T1000 (cell line): ENCODE measurements at places on chromosomes 3 and 15.

DNA sequence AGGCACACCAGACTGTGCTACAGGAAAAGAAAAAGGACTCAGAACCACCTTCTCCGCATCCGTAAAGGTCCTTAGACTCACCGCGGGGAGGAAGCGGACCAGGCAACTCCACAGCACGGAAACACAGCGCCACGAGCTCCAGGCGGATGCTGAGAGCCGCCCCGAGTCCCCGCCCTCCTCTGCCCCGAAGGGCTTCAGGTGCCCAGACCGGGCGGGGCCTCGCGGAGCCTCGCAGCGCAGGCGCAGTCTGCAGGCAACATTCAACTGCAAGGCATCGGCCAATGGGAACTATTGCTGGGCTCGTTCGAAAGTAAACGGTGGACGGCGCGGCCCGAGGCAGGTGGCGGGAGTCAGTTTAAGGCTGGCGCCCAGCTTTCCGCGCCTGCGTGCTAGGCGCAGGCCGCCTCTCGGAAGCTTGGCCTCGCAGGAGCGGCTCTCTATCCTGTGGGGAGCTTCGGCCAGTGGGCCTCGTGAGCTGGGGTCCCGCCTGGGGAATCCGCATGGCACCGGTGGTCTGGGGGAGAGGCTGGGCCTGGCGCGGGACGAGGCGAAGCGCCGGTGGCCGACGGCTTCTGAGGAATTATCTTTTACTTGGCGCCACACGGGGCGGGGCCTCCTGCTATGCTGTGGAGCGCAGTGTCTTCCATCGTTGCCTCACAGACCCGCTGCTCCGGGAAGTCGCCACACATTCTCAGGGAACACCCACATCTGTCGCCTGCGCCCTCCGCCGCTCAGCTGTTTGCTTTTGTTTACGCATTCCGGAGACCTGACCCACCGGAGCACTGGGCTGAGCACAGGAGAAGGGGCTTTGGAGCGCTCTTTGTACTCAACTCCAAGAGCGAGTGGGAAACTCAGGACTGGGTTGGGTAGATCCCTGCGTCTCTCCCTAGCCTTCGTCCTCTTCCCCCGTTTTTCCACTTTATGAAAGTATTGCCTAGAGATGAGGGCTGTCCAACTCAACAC, at the start of gene TRIM59:
Gene TRIM59 (minus strand): TSS at position 151 of the 963 bp plus-strand sequence. CDS start 10,603 bp downstream, outside the sequence.
- peak; percentile 92 for DNase-seq

DNA sequence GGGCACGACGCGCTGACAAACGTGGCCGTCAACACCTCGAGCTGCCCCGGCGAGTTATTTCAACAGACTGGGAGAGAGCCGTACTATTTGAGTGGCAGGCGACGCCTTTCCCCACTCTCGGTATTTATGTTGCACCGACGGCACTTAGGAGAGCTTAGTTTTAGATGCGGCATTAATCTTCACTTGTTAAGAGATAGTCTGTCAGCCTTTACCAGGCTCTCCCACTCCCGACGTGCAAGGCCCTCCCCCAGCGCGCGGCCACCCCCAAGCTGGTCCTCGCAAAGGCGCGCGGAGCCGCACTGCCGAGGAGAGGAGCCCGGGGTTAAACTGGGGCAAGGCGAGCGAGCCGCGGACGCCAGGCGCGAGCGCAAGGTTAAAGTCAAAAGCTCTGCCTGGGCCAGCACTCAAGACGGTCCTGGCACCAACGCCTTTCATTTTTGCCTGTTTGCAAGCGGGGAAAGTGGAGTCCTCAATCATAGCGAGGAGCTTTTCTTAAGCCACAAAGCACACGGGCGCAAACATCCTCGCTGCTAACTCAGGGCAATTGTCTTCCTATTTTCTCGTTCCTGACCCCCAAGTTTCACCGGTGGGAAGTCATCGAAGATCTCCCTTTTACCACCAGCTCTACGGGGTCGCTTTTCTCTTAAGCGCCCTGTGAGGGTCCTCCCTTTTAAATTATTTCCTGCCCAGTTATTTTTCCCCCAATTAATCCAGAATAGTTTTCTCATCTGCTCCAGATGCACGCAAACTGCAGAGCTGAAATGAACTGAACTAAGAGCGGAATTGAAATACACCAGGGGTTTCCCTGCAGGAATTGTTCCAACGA, 86.6 kb downstream of the NR2F2 start:
- DNase-seq, result no peak

- DNase-seq, result no peak
Measured at GRCh38 chr15:68598171-68599152, 19.7 kb downstream of the CORO2B start.

- peak; percentile 29 for DNase-seq
Measured at GRCh38 chr15:40290918-40291574, 8.2 kb upstream of the ANKRD63 start.

GRCh38 chr3:144455841-144456440, 484.3 kb downstream of the DIPK2A start:
- DNase-seq, result no peak

GRCh38 chr3:81277853-81278252, 483.6 kb downstream of the GBE1 start:
- DNase-seq, result no peak

GRCh38 chr15:101406036-101406435, 83.5 kb downstream of the PCSK6 start:
- no peak for DNase-seq

DNA sequence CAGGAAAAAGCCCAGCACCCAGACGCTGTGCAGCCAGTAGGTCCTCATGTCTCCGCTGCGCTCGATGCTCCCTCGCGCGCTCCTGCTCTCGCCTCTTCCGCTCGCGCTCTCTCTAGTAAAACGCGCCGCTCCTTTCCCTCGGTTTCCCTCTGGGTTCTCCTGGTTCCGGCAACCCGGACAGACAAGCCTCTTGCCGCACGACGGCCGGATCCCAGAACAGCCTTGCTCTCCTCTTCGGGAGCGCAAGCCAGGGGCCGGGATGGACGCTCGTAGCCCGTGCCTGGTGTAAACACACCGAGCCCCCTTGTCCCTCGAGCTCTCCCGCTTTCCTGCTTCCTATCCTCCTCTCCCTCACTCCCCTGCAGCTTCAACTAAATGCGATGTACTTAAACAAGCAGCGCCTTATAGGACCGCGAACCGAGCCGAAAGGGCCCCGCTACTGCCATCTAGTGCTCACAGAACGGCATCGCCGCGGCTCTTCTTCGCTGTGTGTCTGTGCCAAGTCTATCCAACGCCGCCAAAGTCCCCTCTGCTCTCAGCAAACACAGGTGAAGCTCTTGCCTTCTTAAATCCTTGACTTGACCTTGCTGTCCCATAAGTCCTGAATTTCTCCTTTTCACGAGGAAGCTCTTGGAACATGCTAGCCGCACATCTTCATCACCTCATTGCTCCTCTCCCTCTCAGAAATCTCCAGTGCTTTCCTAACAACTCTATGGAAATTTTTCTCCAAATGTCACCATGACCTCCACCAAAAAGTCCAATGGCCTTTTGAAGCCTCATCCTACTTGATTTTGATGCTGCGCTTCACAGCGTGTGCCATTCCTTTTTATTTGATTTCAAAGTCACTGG, 1037.2 kb downstream of the IGSF11 start:
- peak; percentile 51 for DNase-seq

DNA sequence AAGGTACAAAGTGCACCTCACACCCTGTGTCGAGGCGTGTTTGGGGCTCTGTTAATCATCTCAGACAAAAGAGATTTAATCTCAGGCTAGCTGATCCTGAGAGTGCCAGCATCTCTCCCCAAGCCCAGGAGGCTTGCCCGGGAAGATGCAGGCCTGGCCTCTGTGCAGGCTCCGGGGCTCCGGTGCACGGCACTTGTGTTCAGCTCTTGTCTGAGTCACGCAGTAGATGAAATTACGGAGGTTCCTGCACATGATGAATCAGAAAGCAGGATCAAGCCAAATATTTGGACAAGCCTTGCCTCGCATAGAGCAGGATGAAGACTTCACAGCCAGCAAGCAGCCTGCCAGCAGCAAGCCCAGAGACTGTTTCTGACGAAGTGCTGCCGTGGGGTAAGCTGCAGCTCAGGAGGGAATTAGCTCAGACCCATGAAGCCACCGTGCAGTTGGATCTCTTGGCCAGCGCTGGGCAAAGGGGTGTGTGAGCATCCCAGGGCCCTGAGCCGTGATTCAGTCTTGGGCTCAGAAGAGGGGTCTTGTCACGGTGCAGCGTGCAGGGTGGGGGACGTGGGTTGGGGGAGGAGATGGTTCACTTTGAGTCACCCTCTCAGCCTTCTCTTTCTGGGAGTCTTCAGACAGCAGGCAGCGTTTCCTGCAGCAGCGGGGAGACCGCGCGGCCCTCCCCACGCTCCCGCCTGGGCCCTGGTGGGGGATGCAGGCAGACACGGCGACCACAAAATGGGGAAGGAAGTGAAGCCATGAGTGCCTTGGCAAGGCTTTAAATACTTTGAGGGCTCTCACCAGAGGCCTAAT, 89.2 kb upstream of the MEF2A start:
- DNase-seq, result peak; percentile 81

GRCh38 chr3:191030491-191030890, 168.0 kb upstream of the GMNC start:
- DNase-seq, result no peak

- no peak for DNase-seq
Measured at GRCh38 chr3:184300378-184300720, 1.3 kb downstream of the PSMD2 start.

GRCh38 chr3:134564991-134565390, 79.1 kb downstream of the CEP63 start:
- DNase-seq, result no peak

DNA sequence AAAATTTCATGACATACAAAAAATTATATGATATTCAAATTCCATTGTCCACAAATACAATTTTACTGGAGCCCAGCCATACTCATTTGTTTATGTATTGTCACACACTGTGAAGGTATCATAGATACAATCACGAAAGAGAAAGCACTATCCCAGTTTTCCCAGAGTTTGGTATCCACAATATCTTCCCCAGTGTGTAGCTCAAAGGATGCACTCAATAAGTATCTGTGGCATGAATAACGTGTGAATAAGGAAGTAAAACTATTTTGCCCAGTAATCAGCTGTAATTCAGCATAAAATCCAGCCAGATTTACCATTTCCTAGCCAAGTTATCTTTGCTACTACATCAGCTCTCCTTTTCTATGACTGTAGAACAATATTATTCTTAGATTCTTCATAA, 131.3 kb upstream of the KCNMB2 start:
- DNase-seq, result no peak

DNA sequence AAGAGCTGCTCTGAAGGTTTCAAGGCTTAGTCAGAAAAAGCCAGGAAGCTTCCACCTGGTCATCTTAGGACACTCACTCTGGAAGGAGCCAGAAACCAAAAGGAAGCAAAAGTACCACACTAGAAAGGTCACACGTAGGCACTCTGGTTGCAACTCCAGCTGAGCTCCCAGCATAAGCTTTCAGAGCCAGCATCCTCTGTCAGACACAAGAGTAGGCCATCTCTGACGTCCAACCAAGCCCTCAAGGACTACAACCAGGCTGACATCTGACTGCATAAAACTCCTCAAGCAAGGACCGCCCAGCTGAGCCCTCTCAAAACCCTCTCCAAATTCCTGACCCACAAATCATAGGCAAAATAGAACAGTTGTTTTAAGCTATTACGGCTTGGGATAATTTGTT, 12.8 kb downstream of the SH3BP5 start:
- DNase-seq, result no peak

DNA sequence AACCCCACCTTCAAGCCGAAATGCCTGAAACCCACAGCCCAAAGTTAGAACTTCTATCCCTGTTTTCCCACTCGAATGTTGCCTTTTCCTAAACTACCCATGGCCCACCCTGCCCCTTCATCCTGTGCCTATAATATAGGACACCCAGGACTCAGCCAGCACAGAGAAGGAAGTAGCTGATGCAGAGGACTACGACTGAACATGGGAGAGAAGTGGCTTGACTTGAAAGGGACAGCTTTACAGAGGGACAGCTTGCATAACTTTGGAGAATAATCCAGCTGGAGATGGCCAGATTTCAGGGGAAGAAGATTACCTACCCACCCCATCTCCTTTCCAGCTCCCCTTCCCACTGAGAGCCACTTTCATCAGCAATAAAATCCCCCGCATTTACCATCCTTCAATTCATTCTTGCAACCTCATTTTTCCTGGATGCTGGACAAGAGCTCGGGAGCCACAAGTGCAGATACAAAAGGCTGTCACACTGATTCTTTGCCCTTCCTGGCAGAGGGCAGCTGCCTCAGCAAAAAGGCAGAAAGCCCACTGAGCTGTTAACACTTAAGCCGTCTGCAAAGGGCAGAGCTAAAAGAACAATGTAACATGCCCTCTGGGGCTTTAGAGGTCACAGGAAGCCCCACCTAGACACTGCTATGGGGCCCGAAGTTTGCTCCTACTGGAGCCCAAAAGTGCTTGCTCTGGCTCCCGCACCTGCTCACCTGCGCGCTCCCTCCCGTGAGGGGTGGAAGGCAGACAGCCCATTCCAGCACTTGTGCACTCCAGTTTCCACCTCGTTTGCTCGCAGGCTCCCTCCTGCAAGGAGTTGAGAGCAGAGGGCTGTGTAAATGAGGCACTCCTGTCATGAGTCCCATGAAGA, 224.0 kb downstream of the TBC1D5 start:
- no peak for DNase-seq

GRCh38 chr15:72169921-72170611, 27.5 kb downstream of the GRAMD2A start:
- no peak for DNase-seq

GRCh38 chr3:129908417-129908816, 14.9 kb upstream of the TMCC1 start:
- DNase-seq, result no peak

GRCh38 chr3:57030721-57031120, 29.7 kb upstream of the SPATA12 start:
- DNase-seq, result no peak

- no peak for DNase-seq
Measured at GRCh38 chr3:114071786-114072185, 15.2 kb downstream of the QTRT2 start.

DNA sequence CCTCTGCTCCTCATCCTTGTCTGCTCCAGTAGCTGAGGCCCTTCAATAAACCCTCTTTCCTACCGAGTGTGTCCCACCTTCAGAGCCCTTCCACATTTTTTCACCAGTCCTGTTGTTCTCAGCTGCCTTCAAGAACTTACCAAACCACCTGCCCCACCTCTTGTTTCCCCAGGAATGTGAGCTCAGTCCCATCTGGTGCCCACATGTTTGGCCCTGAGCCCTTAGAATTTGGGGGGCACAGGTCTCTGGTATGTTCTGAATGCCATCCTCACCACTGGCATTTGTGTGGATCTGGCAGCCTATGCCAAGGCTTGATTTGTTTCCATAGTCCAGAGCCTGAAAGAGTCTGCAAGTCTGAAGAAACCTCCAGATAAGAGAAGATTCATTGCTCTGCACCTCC, 315.2 kb upstream of the PPP2R3A start:
- no peak for DNase-seq

- DNase-seq, result no peak
Measured at GRCh38 chr3:24450160-24450907, 44.3 kb downstream of the THRB start.

GRCh38 chr3:16311960-16312451, 47.0 kb downstream of the OXNAD1 start:
- DNase-seq, result no peak
